ENCODE measurements at places on chromosomes 6 and 20.

DNA sequence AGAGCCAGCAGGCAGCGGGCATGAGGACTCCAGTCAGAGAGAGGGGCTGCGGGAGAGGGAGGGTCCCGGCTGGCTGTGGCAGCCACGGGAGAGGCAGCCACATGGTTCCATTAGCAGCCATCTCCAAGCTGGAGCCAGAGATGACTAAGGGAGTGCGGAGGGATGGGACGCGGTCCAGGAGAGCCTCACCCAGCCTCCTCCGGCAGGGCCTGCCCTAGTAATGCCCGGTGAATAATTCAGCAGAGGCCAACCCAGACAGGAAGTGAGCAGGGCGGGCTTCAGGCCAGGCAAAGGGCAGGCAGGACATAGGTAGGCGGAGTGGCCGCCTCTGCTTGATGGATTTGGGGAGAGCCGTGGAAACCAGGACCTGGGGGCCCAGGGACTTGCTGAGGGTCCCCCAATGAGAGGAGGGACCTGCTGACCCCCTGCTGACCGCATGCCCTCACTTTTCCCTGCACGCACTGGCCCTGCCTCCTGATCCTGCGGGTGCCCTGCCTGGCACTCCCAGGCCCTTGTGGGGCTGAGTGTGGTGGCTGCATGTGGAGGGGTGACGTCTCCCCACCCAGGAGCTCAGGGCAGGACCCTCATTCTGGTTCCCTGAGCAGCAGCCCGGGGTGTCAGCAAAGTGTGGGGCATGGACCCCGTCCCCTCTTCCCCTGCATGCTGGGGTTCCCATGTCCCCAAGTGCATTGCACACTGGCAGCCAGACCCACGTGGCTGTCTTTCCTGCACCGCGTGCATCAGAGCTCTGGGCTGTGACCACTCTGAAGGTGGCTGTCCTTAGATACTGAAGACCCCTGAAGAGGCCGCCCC, 51.8 kb upstream of the SLCO4A1 start:
- no peak for DNase-seq

DNA sequence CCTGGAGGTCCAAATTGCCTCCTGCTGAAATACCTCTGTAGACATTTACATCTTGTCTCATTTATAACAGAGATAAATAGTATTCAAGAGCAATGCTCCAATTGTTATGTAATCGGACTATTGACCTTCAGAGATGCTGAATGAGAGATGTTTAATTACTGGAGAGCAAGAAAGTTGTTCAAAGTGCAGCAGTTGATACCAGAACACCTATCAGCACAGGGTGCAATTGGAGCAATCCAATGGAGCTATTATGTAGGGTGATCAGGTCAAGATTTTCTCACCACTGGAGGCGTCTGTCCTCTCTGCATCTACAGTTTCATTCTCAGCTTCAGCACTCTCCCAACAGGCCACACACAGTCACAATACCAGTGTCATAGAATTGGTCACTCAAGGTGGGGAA, 19.5 kb upstream of the TMX4 start:
- no peak for DNase-seq

DNA sequence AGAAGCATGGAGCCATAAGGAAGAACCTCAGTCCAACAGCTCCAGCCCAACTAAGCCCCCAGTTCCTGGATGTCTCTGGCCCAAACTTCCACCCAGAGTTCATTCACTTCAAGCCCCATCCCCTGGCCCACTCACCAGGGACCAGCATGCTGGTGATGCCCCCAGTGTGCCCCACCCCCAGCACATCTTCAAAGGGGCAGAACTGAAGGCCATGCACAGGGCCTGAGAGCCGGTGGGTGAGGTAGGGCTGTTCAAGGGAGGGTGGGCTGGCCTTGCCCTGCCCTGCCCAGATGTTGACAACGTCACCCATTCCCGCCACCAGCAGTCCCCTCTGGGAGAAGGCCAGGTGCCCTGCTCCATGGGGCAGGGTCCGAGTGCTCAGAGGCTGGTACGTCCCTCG, 3.6 kb downstream of the B3GALT4 start:
- DNase-seq = no peak

GRCh38 chr6:20946022-20946421, 411.8 kb downstream of the CDKAL1 start:
- DNase-seq = no peak

- DNase-seq = no peak
Measured at GRCh38 chr20:1277529-1278322, 11.6 kb downstream of the SNPH start.

DNA sequence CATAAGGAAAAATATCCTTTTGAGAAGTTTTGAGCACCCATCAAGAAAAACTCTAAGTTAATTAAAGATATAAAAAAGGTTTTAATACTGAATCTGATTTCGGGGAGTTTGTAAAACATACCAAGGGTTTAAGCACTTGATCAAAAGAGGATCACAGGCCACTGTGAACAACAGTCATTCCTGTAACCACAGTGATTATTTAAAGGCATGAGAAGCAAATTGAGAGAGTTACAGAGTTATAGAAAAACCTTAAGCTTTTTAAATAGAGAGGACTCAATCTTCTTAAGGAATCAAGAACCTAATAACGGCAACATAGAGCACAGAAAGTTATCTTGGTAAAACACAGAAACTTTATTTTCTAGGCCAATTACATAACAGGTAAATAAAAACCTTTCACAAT, 831.6 kb downstream of the C6orf118 start:
- DNase-seq = no peak

GRCh38 chr20:57651881-57652605, 31.8 kb upstream of the ZBP1 start:
- no peak for DNase-seq

DNA sequence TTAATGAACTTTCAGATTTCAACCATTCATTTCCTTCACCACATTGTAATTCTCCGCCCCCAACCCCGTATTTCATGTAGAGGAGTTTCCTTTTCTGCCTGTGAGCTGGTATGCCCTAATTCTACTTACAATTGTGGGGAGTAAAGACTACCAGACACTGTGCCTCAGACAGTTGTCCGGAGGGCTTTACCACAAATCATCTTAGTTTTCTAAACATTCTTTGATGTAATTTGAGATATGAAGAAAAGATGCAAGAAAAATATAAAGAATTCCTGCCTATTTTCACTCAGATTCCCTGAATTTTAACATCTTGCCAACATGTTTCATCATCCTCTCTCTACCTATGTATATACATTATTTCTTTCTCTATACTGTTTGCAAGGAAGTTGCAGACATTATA, 28.3 kb upstream of the LOC128125822 start:
- DNase-seq = no peak

DNA sequence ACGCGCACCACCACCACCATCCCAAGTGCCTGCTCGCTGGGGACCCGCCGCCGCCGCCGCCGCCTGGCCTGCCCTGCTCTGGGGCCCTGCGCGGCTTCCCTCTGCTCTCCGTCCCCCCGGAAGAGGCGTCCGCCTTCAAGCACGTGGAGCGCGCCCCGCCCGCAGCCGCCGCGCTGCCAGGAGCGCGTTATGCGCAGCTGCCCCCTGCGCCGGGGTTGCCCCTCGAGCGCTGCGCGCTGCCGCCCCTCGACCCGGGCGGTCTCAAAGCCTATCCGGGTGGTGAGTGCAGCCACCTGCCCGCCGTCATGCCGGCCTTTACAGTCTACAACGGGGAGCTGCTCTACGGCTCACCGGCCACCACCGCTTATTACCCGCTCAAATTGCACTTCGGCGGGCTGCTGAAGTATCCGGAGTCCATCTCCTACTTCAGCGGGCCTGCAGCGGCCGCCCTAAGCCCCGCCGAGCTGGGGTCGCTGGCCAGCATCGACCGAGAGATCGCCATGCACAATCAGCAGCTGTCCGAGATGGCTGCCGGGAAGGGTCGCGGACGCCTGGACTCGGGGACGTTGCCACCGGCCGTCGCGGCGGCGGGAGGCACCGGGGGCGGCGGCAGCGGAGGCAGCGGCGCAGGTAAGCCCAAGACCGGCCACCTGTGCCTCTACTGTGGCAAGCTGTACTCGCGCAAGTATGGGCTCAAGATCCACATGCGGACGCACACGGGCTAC, 7.2 kb downstream of the PRDM13 start:
- no peak for DNase-seq

DNA sequence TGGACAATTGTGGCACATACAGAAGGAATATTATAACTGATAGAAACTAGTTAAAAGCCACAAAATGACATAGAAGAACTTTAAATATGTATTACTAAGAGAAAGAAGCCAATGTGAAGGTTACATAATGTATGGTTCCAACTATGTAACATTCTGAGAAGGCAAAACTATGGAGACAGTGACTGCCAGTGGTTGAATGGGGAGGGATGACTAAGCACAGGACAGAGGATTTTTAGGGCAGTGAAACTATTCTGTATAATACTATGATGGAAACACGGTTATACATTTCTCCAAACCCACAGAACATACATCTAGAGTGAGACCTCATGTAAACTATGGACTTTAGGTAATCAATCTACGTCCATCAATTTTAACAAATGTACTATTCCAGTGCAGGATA, 22.4 kb downstream of the SYNCRIP start:
- DNase-seq = no peak

DNA sequence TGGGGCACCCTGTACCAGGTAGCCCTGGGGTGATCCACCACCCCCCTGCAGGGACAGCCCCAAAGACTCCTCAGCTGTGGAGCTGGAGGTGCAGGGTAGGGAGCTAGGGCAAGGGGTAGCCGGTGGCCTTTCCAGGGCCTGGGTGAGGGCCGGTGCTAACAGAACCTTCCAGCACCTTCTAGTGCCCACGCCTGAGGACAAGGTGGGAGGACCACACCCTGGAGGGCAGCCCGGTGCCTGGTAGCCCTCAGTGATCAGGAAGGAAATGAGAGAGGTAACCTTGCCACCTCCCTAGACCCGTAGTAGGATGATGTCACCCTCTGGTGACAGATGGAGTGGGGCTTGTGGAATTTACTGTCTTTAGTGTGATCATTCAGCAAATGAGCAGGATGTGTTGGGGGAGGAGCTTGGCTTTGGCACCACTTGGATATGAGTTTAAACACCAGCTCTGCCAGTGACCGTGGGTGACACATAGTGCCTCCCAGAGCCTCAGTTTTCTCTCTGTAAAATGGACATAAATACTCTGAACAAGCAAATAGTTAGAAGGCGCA, 187.7 kb downstream of the NFATC2 start:
- DNase-seq = no peak

DNA sequence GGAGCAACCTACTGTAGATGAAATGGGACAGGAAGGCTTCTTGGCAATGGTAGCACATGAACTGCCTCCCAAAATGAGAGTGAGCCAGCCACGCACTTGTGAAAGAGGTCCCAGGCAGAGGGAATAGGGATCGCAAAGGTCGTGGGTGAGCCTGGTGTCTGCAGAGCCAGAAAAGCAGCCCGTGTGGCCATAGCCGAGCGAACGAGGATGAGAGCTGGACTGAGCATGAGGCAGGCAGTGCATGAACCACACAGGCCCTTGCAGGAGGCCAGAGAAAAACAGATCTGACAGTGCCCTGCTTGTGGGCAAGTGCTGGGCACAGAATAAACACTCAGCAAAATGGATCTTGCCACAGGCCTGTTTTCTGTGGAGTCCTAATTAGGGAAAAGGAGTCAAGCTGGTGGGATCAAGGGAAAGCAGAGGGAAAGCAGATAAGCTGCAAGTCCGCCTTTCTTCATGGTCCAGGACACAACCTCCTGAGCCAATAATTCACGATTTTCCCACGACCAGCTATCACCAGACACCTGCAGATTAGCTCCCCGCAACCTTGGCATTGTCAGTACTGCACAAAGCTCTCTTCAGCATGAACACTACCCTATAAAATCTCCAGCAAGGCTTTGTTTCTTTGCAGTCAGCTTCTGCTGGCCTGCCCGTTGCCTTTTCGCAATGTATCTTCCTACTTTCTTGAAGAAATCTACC, 44.0 kb downstream of the GCNT2 start:
- DNase-seq = no peak

DNA sequence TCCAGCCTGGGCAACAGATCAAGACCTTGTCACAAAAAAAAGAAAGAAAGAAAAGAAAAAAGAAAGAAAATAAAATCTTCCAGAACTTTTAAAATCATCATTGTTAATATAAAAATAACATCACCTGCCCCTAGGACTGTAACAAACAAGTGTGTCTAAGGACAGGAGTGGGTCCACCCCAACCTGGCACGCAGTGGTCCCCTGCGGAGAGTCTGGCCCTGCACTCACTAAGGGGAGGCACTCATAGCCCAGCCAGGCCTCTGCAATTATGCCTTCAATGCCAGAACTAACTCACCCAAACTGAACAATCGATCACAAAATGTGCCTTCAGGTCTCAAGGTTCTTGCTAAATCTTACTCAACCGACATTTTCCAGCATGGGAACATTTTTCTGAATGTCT, 4.8 kb downstream of the GMEB2 start:
- no peak for DNase-seq

DNA sequence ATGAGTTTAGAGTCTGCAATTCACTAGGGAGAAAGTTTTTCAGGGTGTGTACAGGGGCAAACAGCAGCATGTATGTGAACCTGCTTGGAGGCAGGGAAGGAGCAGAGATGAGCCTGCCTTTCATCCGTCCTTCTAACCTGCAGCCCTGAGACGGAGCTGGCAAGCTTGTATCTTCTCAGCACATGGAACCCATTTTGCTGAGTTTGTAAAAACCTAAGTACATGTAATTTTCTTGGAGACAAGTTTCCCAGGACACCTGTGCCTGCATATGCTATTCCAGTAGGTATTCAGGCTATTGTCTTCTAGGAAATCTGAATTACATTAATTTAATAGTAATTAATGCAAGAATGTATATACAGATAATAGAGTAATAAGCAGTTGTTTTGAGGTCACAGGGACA, 28.8 kb upstream of the MOXD1 start:
- no peak for DNase-seq

DNA sequence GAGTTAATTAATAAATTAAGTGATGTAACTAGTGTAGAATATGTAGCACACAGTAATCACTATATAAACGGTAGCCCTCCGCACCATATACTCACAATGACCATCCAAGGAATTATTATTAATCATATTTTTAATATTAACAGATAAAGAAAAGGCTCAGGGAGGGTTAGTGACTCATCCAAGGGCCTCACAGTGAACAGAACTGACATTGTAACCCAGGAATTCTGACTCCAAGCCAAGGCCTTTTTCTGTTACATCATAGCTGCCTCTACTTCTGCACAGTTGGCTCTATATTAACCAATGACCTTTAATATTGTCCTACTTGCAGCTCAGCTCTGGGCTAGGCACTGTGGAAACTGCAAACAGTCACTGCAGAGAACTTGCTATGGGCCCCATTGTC, 117.5 kb upstream of the SIRPG start:
- DNase-seq = no peak

DNA sequence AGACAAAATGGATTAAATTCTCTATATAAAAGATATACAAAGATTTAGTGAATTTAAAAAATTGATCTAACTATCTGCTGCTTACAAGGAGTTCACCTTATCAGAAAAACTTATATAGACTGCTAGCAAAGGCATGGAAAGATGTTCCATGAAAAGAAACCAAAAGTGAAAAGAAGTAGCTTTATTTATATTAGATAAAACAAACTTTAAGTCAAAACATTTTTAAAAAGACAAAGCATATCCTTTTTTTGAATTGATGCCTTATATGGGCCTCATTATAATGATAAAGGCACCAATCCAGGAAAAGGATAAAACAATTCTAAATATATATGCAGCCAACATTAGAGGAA, 334.2 kb downstream of the MEI4 start:
- DNase-seq = no peak

Measured in NCI-H1417 treated with DMSO at 0.1 percent for 48 hours (cell line).